ENCODE measurements at places on chromosomes 13 and 19.

DNA sequence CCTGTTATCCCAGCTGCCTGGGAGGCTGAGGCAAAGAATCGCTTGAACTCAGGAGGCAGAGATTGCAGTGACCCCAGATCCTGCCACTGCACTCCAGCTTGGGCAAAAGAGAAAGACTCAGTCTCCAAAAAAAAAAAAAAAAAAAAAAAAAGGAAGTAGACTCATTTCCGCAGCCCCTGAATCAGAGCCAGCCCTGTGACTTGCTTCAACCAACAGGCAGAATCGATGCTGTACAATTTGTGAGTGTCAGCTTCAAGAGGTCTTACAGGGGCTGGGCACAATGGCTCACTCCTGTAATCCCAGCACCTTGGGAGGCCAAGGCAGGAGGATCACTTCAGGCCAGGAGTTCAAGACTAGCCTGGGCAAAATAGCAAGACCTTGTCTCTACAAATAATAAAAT, 12.8 kb downstream of the ANKRD27 start:
- no peak for DNase-seq

DNA sequence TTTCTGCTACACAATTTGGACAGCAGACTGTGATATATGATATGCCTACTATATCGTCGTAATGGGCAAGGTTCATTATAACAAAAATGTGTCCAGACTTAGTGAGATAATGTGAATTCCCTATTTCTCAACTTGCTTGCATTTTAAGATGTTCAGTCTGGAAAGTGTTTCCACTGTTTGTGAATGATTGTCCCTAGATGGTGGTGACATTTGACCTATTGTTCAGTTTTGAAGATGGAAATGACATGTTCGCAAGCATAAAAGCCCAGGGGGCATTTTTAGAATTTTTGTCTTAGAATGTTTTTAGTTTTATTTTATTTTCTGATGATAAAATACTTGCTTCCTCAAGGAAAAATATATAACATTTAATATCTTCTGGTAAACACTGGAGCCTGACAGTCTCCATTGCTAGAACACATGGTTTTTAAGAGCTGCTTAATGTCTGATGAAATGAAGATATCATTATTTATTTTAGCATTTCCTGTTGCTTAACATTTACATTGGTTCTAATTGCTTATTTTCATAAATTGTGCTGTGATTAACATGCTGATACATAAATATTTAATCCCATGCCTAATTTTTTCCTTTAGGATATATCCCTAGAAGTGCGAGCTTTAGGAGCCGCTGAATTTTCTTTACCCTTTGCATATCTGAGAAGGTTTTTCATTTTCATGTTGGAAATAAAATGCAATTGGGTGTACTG, 27.1 kb downstream of the MBNL2 start:
- DNase-seq, result no peak

DNA sequence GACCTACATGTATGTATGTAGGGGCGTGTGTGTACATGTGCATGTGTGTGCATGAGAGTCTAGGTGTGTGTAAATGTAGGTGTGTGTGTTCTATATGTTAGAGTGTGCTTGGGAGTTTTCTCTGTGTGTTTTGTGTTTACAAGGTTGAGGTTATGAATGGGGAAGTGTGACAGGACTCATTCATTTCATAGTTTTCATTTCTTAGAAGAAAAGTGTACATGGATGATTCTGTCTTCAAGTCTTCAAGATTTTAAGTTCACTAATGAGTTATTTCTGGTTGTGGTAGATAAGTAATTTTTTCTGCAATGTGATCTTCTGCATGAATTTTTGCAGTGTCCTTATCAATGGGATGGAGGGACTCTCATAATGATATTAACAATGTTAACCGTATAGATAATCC, 118.2 kb upstream of the SLC10A2 start:
- DNase-seq, result no peak

GRCh38 chr19:8506402-8506957, 4.0 kb upstream of the PRAM1 start:
- no peak for DNase-seq

DNA sequence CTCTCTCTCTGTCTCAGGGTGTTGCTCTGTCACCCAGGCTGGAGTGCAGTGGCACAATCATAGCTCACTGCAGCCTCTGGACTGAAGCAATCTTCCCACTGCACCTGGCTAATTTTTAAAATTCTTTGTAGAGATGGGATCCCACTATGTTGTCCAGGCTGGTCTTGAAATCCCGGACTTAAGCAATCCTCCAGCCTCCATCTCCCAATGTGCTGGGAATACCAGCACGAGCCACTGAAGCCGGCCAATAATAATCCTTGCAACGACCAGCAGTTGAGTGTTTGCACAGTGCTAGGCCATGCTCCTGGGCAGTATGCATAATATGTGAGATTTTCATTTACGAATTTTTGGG, 640 bp upstream of the EPOR start:
- DNase-seq, result no peak

DNA sequence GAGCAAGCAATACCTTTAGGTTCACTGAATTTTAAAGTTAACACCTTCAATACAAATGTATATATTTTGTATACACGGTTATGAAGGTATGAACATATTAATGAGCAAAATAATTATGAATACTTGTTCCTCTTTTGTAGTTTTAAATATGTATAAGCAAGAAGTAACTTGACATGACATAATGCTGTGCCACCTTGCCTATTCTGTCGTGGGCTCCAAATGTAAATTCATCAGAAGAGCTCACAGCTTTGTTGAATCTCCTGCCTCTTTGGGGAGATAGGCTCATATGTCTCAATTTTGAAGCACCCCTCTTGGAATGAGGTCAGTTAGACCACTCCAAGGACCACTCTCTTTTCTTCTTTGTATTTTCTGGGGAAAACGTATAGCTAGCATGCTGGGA, 59.3 kb downstream of the LRCH1 start:
- no peak for DNase-seq

- no peak for DNase-seq
Observed at GRCh38 chr13:79812070-79812850, 331.3 kb downstream of the NDFIP2 start.

DNA sequence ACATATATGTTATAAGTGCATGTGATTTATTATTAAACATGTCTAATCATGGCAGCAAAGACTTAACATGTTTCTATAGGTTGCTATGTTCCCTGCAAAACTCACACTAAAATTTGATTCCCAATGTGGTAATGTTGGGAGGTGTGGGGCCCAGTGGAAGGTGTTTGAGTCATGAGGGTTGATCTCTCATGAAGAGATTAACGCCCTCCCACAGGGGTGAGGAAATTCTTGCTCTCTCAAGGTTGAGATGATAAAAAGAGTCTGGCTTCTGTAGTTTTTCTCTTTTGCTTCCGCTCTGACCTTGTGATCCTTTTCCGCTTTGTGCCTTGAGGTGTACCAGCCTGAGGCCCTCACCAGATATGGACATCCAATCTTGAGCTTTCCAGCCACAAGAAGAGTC, 737.5 kb upstream of the SLITRK5 start:
- no peak for DNase-seq

DNA sequence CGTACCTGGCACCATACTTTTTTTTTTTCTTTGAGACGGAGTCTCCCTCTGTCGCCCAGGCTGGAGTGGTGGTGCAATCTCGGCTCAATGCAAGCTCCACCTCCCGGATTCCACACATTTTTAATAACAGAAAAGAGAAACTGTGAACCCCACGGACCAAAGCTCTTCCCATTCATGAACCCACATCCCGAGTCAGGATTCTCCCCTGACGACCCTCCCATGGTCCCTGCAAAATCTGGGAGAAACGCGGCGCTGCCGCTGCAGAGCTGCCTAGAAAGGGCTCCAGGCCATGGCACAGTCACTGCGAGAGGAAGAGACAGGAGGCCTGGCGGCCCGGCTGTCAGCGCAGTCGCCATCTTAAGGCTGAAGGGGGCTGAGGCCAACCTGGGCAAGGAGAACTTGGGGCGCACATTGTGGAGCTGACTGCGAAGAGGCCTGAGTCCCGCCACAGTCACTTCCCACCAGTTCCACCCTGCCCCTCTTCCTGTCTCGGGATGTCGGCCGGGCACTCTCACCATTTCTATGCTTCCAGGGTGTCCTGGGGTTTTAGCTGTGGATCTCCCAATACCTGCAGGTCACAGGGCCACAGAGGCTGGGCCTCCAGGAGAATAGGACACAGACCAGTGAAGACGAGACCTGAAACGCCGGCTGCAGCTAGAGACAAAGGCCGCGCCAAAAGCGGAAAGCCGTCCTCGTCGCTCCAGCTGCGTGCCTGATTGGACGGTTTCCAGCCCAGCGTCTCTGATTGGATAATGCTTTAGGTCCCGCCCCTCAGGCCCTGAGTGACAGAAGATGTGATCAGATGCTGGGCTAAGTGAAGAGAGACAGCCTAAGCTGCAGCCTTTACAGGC, 71.0 kb downstream of the ZNF486 start:
- peak; percentile 93 for DNase-seq

- DNase-seq, result no peak
Observed at GRCh38 chr19:31054430-31054829, 294.8 kb downstream of the TSHZ3 start.

GRCh38 chr13:39266426-39266825, 228.2 kb downstream of the NHLRC3 start:
- no peak for DNase-seq

GRCh38 chr13:77781808-77782207, 84.3 kb downstream of the SLAIN1 start:
- peak; percentile 9 for DNase-seq

DNA sequence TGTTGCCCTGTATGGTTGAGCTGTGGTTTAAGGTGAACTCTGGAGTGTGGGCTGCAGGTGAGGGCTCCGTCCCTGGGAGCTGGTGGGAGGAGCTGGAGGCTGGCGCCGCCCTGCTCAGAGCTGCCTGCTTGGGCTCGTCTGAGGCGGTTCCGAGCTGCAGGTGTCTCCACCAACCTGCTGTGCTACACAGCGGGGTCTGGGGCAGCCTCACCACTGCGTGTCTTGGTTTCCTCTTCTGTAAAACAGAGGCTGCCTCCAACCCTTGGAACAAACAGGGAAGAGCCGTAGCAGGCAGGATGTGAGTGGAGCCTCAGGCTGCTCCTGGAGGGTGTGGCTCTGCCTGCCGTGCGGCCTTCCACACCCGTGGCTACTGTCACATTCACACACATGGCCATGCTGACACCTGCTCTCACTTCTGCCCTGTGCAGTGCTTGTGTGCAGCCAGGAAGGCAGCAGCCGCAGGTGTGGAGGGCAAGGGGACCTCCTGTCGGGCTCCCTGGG, 21.4 kb downstream of the NAXD start:
- no peak for DNase-seq

GRCh38 chr13:87280139-87280538, 391.0 kb upstream of the SLITRK5 start:
- no peak for DNase-seq

GRCh38 chr13:46317120-46317519, 69.9 kb downstream of the RUBCNL start:
- DNase-seq, result no peak

DNA sequence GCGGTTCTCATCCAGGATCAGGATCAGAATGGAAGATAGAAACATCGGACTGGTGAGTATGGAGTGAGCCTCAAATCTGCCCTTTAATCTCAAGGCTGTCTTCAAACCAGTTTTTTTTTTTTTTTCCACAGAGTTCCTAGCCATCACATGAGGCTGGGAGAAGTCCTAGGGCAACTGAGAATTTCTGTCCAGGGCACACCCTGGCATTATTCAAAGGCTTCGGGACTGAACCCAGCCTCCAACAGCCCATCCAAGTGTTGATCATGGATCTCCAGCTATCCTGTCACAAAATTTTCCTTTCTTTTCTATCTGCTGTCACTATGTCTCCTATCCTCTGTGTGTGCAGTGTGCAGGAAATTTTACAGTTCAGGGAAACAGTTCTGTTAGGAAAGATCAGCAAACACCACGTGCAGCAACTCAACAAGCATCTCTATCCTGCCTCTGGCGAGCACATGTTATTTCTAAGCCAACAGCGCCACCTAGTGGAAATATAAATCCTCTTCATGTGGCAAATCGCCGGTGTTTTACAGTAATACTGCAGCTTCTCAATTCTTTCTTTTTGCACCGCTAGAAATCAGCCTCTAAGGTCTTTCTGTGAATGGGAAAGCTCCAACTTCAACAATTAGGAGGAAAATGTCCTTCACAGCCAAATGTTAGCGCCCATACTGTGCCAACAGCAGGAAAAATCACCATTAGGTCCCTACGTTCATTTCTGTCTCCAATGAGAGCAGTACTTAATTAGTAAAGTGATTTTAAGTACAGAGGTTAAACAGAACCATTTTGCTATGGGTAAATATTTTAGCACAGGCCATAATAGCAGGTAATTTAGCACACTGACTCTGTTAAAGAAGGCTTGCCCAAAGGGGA, 21.4 kb upstream of the ZNF181 start:
- peak; percentile 58 for DNase-seq

DNA sequence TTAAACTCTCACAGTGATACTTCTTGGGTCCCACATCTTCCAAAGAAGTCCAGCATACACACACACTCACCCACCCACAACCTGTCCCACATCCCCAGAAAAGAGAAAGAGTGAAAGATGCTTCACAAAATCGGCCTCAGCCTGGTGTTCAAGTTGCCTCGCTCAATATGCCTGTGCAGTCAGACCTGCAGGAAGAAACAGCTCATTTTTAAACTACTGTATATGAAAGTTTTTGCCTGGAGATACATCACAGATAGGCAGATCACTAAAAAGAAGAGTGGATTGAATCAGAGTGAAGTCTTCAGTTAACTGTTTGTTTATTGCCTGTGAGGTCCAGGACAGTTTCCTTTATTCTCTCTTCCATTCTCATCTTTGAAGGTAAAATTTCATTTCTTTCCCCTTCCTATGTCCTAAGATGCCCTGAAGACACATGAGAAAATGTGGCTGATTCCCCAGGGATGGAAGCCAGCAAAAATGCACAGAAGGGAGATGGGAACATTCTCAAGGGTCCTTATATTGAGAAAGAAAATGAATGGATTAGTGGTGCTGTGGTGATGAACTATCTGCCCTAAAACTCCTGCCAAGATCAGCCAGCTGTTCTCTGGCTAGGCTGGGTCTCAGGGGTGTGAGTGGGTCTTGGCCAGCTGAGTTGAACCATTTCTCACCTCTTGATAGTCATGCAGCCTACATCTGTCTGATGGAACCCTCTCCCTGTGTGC, 259.0 kb downstream of the ITGBL1 start:
- no peak for DNase-seq

- peak; percentile 58 for DNase-seq
Observed at GRCh38 chr13:32838945-32839344, 177.3 kb upstream of the KL start.

GRCh38 chr13:49890376-49890775, 45.8 kb downstream of the SPRYD7 start:
- DNase-seq, result no peak

Data from muscle of arm (tissue), 14 donors.